T-cell (primary cell): ENCODE measurements at places on chromosomes 3 and 15.

GRCh38 chr15:73326157-73326556 lies 42.6 kb downstream of the HCN4 start:
- DNase-seq: no peak

GRCh38 chr3:32484436-32484835 lies 18.2 kb downstream of the CMTM6 start:
- no peak for DNase-seq

GRCh38 chr3:30269751-30270445 lies 336.5 kb upstream of the TGFBR2 start:
- DNase-seq: no peak

DNA sequence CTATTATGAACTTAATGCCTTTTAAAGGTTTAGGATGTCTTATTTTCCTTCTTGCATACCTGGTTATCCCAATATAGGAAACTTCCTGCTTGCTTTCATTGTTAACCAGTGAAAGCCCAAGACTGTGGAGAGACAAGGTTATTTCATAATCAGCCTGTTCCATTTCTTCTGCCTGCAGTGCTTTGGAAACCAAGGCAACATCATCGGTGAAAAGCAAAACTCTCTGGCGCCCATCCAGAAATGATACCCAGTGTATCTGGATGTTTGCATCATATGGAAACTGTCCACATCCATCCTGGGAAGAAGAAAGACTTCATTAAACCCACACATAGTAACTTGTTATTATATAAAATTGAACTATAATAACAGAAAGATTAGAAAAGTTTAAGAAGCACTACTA lies 170.1 kb downstream of the VPS13C start:
- DNase-seq: no peak

DNA sequence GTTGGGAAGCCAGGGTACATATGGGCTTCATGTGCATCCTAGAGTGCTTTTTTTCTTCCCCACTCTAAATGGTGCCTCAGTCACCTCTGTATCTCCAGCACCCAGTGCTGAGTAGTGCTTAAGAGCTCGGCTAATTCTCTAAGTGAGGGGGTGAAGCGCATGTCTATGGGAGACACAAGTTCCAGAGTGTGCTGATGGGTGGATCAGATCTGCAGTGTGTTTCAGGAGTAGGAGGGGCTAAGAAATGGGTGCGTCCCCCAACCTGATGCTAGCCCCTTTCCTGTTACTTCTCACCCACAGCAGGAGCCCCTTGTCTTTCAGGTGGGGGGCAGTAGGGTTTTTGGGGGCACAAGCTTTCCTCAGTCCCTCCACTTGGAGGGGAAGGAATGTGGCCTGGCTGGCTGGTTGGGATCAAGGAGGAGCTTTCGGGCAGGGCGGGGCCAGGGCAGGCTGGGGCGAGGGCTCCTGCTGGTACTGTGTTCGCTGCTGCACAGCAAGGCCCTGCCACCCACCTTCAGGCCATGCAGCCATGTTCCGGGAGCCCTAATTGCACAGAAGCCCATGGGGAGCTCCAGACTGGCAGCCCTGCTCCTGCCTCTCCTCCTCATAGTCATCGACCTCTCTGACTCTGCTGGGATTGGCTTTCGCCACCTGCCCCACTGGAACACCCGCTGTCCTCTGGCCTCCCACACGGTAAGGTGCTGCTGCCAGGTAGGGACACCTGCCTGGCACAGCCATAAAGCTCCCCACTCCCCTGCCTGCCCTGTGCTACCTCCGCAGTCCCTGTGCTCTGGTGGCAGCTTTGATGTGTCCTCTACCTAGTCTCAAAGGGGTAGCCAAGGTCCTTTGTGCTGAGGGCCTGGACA lies at the start of gene IL17RE:
Gene IL17RE (plus strand): TSS at position 477 of the 866 bp plus-strand sequence. CDS start 85 bp downstream, at position 562.
- no peak for DNase-seq

DNA sequence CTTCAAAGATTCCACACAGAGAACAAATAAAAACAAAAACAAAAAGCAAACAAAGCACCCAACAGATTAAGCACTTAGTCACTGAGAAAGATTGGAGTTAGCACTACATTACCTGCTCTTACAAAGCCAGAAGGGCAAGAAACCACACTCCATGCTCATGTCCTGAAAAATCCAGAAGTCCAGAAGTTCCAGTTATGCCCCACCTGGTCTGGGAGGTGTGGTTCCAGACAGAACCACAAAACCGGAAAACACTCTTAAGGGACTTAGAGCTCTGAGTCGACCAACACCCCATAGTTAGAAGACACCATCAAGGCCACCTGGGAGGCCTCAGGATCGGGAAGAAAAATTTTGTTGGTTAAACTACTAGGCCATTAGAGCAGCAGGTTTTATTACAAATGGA lies 88.9 kb downstream of the TNIK start:
- no peak for DNase-seq

- no peak for DNase-seq
Observed at GRCh38 chr3:17195192-17195611, 310.4 kb downstream of the PLCL2 start.

DNA sequence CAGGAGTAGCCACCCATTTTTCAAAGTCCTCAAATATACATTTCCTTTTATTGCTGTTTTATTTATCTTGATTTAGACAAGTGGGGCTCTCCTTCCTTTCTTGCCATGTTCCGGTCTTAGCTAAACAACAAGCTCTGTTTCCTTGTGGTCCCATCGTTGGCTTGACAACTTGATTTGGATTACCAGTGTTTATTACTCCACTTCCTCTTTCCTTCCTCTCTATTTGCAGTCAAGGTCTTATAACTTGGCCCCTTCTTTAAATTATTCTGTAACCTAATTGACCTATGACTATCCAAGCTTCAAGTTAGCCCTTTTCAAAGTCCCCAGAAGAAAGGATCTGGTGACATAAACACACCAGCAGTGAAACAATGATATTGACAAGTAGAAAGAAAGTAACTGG lies 130.6 kb upstream of the STT3B start:
- no peak for DNase-seq

- DNase-seq: no peak
Observed at GRCh38 chr3:13223574-13224237, 150.5 kb upstream of the IQSEC1 start.

DNA sequence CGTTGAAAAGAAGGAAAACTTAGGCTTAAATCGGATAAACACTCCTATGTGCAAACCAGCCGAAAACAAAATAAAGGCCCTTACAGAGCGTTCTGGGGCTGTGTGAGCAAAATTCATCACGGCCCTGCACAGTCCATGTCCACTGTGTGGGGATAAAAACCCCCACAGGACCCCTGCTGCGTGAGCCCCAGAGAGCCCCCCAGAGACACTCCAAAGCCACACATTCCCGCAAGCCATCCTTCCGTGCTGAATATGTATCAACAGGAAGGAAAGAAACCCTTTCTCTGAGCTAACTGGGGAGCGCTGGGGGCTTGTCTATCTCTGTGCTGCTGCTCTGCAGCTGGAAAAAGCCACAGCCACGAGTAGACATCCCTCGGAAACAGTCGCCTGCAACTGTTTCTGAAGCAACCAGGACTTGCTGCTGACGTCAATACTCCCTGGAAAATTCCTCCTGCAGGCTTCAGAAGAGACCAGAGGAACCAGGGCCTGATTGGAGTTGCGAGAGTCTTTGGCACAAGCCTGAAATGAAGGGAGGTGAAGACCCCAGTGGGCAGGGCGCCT lies 72.7 kb downstream of the NUP210 start:
- no peak for DNase-seq

- DNase-seq: no peak
Observed at GRCh38 chr3:187264021-187264420, 27.5 kb downstream of the MASP1 start.

GRCh38 chr15:44101286-44101685 lies 93.8 kb downstream of the FRMD5 start:
- no peak for DNase-seq

- no peak for DNase-seq
Observed at GRCh38 chr3:36206956-36207580, 173.2 kb upstream of the STAC start.

GRCh38 chr3:9028134-9028533 lies 64.9 kb upstream of the RAD18 start:
- DNase-seq: no peak

GRCh38 chr15:81852411-81853149 lies 193.2 kb downstream of the MEX3B start:
- DNase-seq: no peak

DNA sequence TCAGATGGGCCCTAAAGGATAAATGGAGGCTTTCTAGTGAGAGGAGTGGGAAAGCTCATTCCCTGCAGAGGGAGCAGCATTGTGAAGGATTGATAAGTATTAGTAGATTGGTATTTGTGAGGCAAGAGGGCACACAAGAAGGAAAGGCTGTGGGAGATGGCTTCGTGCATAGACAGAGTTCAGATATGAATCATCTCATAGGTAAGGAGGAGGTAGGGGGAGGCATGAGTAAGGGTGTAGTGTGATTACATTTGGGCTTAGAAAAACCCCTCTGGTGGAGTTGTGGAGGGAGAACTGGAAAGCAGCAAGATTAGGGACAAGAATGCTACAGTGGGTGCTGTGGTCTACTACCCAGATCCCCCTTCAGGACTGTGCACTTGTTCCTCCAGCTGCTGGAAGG lies 29.6 kb downstream of the ONECUT1 start:
- no peak for DNase-seq

DNA sequence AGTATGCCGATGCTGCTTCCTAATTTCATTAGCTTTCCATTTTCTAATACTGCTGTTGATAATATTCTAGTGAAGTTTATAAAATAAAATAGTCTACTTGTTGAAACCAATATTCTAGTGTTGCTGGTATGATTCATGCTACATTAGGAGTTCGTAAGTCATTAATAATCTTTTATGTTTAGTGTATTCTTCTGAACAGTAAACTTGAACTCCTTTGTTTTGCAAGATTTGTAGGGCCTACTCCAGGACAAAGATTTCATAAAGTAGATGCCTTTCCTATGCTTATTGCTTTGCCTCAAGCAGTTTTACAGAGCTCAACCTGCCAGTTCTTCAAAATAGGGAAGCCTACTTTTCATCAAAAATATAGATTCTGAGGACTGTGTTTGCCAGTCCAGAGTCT lies 111.5 kb downstream of the RSRC1 start:
- no peak for DNase-seq

DNA sequence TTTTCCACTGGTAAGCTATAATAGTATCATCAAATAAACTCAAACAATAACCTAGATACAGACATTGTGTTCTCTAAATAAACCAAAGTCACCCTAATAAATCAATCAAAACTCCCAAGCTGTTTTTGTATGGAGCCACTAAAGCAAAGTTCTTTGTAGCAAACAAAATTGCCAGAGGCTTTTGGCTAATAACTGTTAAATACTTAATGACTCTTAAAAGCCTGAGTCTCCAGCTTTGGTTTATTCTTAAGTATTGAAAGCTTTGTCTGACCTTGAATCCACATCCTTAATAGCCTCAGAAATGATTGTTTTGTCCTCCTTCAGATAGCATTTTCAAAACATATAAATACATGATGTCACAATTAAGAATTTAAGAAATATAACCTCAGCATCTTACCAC lies 725.3 kb downstream of the SI start:
- no peak for DNase-seq

DNA sequence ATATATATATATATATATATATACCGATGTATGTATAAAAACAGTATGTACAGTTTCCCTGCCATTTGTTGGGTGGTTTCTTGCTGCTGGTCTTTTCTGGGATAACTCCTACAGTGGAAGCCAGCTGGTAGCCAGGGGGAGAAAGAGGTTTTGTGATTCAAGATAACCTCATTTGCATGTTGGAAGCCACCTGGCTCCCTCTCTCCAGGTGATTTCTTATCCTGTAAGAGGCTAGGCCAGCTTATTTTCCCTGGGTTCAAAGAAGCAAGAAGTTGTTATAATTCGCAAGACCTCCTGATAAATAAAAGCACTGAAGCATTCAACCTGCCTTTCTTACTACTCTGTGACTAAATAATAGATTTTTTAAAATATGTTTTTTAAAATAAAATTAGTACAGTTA lies 443.3 kb downstream of the VGLL3 start:
- no peak for DNase-seq

DNA sequence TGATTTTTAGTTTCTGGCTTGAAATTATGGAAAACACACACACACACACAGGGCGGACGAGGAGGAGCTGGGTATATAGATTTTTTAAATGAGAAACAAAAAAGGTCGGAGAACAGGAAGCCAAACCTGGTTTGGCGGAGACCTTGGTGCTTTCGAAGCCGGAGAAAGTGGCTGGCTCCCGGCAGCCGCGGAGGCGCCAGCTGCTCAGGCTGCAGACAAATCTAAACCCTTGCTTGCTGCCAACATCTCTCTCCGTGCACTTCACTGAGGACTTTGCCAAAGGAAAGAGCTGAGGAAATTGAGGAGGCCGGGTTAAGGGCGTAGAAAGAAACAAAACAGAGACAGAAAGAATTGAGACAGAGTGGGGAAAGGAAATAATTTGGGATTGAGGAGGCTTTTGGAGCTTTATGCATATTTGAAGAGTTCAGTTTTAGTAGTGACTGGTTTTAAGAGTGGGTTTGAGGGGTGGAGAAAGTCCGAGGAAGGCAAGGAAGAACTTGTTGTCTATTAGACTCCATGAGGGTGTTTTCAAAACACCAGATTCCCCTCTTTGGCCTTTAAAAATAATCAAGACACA lies 2.2 kb downstream of the ZIC1 start:
- DNase-seq: no peak

DNA sequence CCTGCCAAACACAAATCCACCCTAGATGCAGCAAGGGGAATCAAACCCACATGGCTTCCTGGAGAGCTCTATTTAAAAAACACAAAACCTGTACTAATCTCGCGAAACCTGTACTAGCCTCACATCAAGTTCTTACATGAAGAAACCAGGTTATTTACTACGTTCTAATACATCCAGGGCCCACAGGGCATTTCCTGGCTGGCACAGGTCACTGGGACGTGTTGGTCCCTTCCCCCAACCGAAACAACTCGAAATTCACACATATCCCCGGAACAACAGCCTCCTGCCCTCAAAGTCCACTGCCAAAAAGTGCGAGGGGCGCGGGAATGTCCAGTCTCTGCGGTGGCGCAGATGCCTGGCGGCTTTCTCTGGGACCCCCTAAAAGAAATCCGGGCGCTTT lies 955 bp downstream of the CDCP1 start:
- DNase-seq: no peak

GRCh38 chr3:10961921-10962320 lies 30.6 kb upstream of the SLC6A1 start:
- no peak for DNase-seq

GRCh38 chr3:149374793-149375500 lies 2.5 kb downstream of the TM4SF1 start:
- DNase-seq: no peak
